ENCODE measurements at places on chromosomes 6 and 20. TPM values are rescaled to one million over a fixed set of nuclear protein-coding genes. Genes with fewer than 3 reads are reported as not detected.

The FNDC1 gene
- polyA plus RNA-seq, result 0.01 TPM

The C20orf204 gene
- polyA plus RNA-seq, result 0.49 TPM

The MUC21 gene
- not detected for polyA plus RNA-seq

The PNLDC1 gene
- 0.13 TPM for polyA plus RNA-seq

The PI3 gene
- polyA plus RNA-seq, result 0.39 TPM

- DNase-seq, result no peak
Observed at GRCh38 chr6:37495244-37495934, 4.3 kb downstream of the CCDC167 start.

- DNase-seq, result no peak
Observed at GRCh38 chr6:110756817-110757216, 58.5 kb downstream of the CDK19 start.

- DNase-seq, result no peak
Observed at GRCh38 chr6:117298941-117299340, 33.6 kb downstream of the VGLL2 start.

- DNase-seq, result no peak
Observed at GRCh38 chr6:7787137-7787608, 61.3 kb downstream of the BMP6 start.

DNA sequence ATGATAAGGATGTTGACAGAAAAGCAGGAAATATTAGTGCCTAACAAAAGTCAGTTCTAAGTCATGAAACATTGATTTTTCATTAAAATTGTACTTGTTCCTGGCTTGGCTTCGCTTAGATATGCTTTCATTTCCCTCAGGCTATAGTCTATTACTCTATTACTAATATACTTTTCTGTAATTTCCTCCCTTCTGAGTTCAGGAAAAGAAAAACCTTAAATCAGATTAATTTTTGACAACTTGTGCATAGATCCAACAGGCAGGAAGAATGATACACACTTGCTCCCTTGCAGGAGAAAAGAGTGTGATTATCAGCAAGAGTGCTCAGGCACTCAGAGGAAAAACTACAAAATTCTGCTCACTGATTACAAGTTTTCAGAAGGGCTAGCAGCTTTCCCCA, 145.2 kb upstream of the THEMIS start:
- no peak for DNase-seq

DNA sequence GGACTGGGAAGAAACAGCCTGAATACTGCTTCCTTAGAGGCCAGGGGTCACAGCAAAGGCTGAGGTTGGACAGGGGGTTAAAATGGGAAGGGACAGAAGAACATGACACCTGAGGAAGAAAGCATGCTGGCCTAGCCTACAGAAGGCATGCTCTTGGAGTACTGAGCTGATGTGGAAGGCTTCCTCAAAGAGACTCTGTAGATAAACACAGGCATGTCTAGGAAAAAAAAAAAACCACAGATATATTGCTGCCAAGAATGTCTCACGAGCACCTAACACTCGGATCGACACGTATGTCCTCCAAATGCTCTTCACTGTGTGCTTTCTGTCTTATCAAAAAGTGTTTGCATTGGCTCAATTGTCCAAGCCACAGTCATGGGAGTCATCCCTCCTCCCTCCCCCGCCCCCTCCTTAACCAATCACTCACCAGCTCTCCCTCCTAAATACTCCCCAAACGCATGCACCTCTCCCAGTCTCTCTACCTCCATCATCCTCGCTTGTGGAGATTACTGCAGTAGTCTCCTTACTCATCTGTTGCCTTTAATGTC, 101.1 kb upstream of the LRFN2 start:
- DNase-seq, result no peak

DNA sequence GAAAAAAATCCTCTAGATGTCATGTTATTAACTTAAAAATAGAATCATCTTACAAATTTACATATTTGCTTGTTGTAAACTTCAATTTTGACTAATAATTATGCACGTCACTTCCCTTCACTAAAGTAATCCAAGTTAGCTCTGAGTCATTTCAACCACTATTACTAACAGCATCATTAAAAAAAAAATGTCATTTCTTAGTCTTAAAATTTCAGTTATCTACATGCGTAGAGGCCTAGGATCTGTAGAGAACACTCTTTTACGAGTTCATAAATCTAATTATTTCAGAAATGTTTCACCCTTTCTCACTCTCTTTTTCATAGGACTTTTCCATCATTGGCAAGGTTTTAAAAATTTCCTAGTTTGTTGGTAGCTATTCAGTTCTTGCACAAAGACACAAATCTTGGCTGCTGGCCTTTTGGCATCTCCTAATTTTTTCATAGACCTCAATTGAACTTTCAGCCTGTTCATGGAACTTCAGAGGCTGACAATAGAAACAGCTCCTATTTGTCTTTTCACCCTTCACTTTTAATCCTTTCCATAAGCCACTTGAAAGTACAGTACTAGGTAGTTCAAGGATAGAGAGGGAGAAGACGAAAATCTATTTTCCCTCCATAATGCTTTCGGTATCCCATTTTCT, 61.5 kb downstream of the OGFRL1 start:
- DNase-seq, result no peak
